ENCODE measurements at places on chromosomes 11 and 22. TPM values are rescaled to one million over a fixed set of nuclear protein-coding genes. Genes with fewer than 3 reads are reported as not detected.

EFCAB6 gene
- 0.14 TPM for total RNA-seq

IGLL1 gene
- total RNA-seq, result 0.42 TPM

TCN1 gene
- total RNA-seq, result not detected

OR5AL1 gene
- not detected for total RNA-seq

DBX1 gene
- not detected for total RNA-seq

SLC22A12 gene
- not detected for total RNA-seq

PRR33 gene
- total RNA-seq, result not detected

IFITM2 gene
- 1,401 TPM for total RNA-seq

GSTT4 gene
- total RNA-seq, result not detected

OR8D1 gene
- not detected for total RNA-seq

CD6 gene
- 181 TPM for total RNA-seq

UPK2 gene
- total RNA-seq, result not detected

TMEM45B gene
- total RNA-seq, result not detected

ARHGEF17 gene
- total RNA-seq, result not detected

MMP13 gene
- total RNA-seq, result not detected

DMC1 gene
- 13.6 TPM for total RNA-seq

HORMAD2 gene
- total RNA-seq, result not detected

SMC1B gene
- total RNA-seq, result 0.68 TPM

SCGB1A1 gene
- not detected for total RNA-seq

AGBL2 gene
- total RNA-seq, result 10.3 TPM

VPS37C gene
- total RNA-seq, result 5.6 TPM

APOBEC3H gene
- 137 TPM for total RNA-seq

TMPRSS4 gene
- 0.12 TPM for total RNA-seq

MAPK8IP1 gene
- 0.42 TPM for total RNA-seq

CHADL gene
- 0.38 TPM for total RNA-seq

TSPAN32 gene
- total RNA-seq, result 41.4 TPM

RBFOX2 gene
- 1.9 TPM for total RNA-seq

L3MBTL2 gene
- total RNA-seq, result 36.6 TPM

Data from activated CD8-positive, alpha-beta memory T cell treated with anti-CD3 and anti-CD28 coated beads, Interleukin-2, amount 10 ng/mL, durations not matched to agents 7 days and 5 days (primary cell).